ENCODE measurements at places on chromosomes 3 and 15.

DNA sequence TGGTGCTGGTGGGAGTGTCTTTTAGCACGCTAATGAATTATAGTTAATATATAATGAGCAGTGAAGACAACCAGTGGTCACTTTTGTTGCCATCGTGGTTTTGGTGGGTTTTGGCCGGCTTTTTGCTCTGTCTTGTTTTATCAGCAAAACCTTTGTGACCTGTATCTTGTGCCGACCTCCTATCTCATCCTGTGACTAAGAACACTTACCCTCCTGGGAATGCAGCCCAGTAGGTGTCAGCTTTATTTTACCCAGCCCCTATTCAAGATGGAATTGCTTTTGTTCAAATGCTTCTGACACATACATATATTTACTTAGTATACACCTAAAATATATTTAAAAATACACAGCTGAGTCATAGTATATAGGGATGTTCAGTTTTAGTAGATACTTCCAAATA is 770.3 kb downstream of the PDCD6IP start:
- DNase-seq: no peak

- DNase-seq: no peak
Measured at GRCh38 chr3:103624271-103624670, 1189.5 kb downstream of the ZPLD1 start.

DNA sequence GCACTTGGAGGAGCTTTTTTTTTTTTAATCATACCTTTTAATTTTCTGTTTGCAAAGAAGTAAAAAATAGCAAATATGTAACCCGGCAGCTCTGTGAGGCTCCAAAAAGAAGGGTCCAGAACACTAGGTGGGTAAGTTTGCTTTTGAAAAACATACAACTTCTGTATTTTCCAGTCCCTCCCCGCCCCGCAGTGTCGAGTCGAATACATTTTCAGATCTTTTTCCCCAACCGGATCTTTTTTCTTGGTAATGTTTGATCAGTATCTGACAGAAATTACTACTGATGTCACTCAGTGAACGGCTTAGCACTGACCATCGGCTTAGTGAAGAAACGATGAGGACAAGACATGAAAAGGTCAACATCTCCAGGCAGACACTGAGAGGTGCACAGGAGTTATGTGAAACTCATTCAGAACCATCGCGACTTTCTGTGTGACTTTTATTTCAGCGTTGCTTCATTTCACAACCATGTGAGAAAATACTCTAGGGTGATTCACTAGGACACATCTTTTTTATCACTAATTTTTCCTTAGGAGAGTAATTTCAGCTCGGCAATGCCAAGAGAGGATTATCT is 11.0 kb downstream of the ISL2 start:
- no peak for DNase-seq

- DNase-seq: no peak
Measured at GRCh38 chr3:149442043-149442442, 32.5 kb upstream of the TM4SF4 start.

DNA sequence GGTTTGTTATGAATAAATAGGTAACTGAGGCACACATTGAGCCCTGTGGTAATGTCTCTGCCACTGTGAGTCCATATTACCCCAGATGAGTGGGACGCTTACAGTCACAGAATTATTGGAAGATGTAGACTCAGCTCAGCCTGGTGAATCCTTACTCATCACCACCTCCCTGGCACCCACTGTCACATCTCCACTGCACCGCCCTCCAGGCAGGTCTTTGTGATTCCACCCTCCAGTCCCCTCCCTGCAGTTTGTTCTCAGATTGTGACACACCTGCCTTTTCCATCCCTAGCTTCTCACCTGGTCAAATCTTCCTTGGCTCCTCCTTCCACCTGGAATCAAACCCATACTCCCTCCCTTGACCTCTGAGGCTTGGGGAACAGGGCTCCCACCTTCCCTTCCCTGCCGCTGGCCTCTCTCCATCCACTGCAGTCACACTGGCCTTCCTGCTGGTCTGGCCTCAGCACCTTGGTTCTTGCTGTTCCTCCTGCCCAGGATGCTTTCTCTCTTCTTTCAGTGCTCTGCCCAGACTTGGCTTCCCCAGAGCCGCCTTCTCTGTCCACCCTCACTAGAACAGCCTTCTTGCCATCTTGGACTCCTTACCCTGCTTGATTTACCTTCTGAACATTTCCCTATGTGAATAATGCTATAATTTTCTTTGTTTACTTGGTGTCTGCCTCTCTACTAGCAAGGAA is 9.4 kb downstream of the SLC6A20 start:
- DNase-seq: no peak

- DNase-seq: no peak
Measured at GRCh38 chr15:66917904-66918448, 147.4 kb upstream of the SMAD3 start.

DNA sequence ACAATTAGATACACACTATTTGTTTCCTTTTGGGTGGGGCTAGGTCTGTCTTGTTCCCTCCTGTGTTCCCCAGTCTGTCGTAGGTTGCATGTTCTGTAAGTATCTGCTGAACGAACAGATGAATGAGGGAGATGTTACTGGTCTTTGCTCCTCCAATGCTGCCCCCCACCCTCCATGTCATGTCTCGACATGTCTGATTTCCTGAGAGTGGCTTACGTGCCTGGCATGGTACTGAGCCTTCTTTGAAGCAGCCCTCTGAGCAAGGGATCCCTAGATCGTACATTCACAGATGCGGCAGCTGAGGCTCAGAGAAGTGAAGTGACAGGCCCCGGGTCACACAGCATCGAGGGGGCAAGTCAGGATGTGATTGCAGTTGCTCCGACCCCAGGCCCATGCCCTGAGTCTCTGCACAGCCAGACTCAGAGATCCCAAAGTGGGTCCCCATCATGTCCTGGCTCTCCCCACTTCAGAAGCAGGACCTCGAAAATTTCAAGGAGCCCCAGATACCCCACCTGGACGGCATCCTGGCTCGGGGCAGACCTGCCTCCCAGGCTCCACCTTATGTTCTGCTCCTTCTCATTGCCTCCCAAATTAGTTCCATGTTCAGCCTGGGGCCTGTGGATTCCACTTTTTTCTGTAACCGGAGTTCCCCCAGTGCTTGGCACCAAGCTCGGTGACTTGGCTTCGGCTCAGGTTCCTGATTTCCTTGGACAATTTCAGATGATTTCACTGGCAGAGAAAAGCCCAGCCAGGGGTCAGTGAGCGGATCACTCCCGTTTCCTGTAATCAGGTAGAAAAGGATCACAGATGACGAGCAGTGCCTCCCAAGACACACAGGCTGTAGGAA is 24.7 kb downstream of the GOLGA6L2 start:
- DNase-seq: no peak

Measured in activated T-cell treated with anti-CD3 and anti-CD28 coated beads, Interleukin-2, amount 50 U/mL, for 72 hours (primary cell).